ENCODE measurements at places on chromosomes 3 and 15. TPM values are rescaled to one million over a fixed set of nuclear protein-coding genes. Genes with fewer than 3 reads are reported as not detected.

The STAC gene
- 16.0 TPM for total RNA-seq

The CD200 gene
- 3.6 TPM for total RNA-seq

The ZNF774 gene
- total RNA-seq: 0.21 TPM

The LTF gene
- 1.4 TPM for total RNA-seq

The GOLGA8S gene
- not detected for total RNA-seq

The SEMA6D gene
- total RNA-seq: 4.0 TPM

The BTLA gene
- total RNA-seq: not detected

The GATA2 gene
- total RNA-seq: 56.0 TPM

- H3K36me3 ChIP-seq: no peaks in the 10 kb centered on the region
- no peak for DNase-seq
- H3K27ac ChIP-seq: no peak overlapping the region
These were observed 49.0 kb downstream of the NKIRAS1 start for GRCh38 chr3:23867838-23868237.

DNA sequence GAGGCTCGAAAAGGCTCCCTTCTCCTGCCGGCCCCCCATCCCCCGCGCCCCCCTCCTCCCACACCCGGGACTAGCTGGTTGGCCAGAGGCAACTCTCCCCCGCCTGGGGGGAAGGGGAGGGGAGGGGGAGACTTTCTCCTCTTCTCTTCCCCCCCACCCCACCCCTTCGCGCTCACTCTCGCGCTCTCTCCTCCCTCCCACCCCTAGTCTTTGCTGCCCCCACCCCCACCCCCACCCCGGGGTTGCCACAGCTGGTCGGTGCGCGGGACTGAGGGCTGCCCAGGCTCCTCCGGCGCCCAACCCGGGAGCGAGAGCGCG, 710 bp downstream of the MECOM start:
- H3K27ac ChIP-seq: peak overlapping the region; percentile 97
- no peaks in the 10 kb centered on the region for H3K36me3 ChIP-seq
- peak overlapping the region; percentile 69 for H3K4me3 ChIP-seq
- H3K4me1 ChIP-seq: no peaks in the 10 kb centered on the region

- H3K27ac ChIP-seq: no peak overlapping the region
- DNase-seq: no peak
These were observed 33.6 kb downstream of the EAF1 start for GRCh38 chr3:15460891-15461531.

DNA sequence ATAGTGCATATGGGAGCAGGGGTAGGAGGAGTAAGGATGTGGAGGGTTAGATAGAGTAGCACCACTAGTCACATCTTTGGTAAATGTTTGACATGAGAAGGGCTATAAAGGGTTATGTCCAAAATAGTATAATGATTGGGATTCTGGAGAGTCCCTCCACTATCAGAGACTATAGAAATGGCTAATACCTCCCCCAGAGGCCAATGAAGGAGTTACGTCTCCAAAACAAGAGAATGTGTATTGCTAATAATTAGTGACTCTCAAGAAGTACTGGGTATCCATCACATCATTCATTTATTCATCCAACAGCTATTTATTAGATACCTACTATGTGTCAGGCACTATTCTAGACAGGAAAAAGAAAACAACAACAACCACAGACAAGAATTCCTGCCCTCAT, 203.7 kb upstream of the UMPS start:
- peaks cover 9% of the 10 kb centered on the region for H3K36me3 ChIP-seq
- no peak overlapping the region for H3K27ac ChIP-seq
- no peaks in the 10 kb centered on the region for H3K4me1 ChIP-seq
- H3K27me3 ChIP-seq: no peaks in the 10 kb centered on the region
- H3K4me3 ChIP-seq: no peak overlapping the region

- H3K4me1 ChIP-seq: no peaks in the 10 kb centered on the region
- H3K27ac ChIP-seq: no peak overlapping the region
- no peak overlapping the region for H3K4me3 ChIP-seq
- no peak for DNase-seq
These were observed 88.0 kb upstream of the ACKR4 start for GRCh38 chr3:132509096-132509495.

GRCh38 chr3:127788451-127788909, 33.8 kb downstream of the MGLL start:
- peaks cover 17% of the 10 kb centered on the region for H3K4me1 ChIP-seq
- H3K27me3 ChIP-seq: no peaks in the 10 kb centered on the region
- H3K4me3 ChIP-seq: no peak overlapping the region

DNA sequence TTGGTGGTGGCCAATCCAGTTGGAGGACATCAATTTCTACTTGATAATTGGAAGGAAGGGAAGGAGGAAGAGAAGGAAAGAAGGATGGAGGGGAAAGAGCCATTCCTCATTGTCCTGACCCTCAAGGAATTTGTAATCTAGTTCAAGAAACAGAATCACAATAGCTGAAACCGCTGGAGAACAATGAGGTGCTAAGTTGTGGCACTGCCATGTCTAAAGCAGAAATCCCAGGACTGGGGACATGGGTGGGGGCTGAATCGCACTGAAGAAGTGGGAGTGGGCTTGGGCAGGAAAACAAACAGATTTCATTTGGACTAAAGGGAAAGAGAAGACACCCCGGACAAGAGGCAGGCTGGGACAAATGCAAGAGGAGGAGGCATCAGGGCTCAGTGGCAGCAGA, 183.6 kb downstream of the UACA start:
- no peak overlapping the region for H3K27ac ChIP-seq
- no peaks in the 10 kb centered on the region for H3K36me3 ChIP-seq
- H3K27me3 ChIP-seq: no peaks in the 10 kb centered on the region
- H3K4me1 ChIP-seq: no peaks in the 10 kb centered on the region
- DNase-seq: no peak

- H3K4me3 ChIP-seq: no peak overlapping the region
- no peaks in the 10 kb centered on the region for H3K4me1 ChIP-seq
- H3K36me3 ChIP-seq: no peaks in the 10 kb centered on the region
- H3K27me3 ChIP-seq: no peaks in the 10 kb centered on the region
- H3K27ac ChIP-seq: no peak overlapping the region
These were observed 179.3 kb downstream of the ZPLD1 start for GRCh38 chr3:102614021-102614569.

GRCh38 chr15:80260551-80260950, 8.5 kb upstream of the CTXND1 start:
- no peaks in the 10 kb centered on the region for H3K36me3 ChIP-seq
- no peaks in the 10 kb centered on the region for H3K27me3 ChIP-seq
- H3K4me1 ChIP-seq: no peaks in the 10 kb centered on the region
- H3K27ac ChIP-seq: no peak overlapping the region
- no peak overlapping the region for H3K4me3 ChIP-seq

DNA sequence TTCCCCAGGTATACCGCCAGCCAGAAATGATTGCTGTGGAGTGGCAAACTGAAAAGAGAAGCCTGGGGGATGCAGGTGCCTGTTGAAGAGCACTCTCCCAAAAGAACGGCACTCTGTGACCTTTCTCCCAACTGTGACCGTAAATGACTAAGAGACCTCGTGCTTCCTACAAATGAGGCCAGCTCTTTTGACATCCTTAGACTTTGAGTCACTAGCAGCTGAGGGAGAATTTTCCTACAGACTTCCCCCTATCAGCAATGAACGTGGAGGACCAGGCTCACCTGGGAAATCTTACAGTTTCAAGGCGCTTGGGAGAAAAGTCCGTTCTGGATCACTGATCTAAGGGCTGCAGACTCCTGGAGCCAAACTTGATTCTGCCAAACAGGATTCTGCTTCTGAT, 8.6 kb downstream of the AQP9 start:
- H3K36me3 ChIP-seq: no peaks in the 10 kb centered on the region
- DNase-seq: no peak
- H3K27ac ChIP-seq: no peak overlapping the region
- H3K4me3 ChIP-seq: no peak overlapping the region
- H3K27me3 ChIP-seq: no peaks in the 10 kb centered on the region

GRCh38 chr3:16079519-16079918, 95.0 kb upstream of the GALNT15 start:
- H3K27me3 ChIP-seq: no peaks in the 10 kb centered on the region
- H3K27ac ChIP-seq: no peak overlapping the region
- no peak for DNase-seq
- H3K4me3 ChIP-seq: no peak overlapping the region
- no peaks in the 10 kb centered on the region for H3K36me3 ChIP-seq

DNA sequence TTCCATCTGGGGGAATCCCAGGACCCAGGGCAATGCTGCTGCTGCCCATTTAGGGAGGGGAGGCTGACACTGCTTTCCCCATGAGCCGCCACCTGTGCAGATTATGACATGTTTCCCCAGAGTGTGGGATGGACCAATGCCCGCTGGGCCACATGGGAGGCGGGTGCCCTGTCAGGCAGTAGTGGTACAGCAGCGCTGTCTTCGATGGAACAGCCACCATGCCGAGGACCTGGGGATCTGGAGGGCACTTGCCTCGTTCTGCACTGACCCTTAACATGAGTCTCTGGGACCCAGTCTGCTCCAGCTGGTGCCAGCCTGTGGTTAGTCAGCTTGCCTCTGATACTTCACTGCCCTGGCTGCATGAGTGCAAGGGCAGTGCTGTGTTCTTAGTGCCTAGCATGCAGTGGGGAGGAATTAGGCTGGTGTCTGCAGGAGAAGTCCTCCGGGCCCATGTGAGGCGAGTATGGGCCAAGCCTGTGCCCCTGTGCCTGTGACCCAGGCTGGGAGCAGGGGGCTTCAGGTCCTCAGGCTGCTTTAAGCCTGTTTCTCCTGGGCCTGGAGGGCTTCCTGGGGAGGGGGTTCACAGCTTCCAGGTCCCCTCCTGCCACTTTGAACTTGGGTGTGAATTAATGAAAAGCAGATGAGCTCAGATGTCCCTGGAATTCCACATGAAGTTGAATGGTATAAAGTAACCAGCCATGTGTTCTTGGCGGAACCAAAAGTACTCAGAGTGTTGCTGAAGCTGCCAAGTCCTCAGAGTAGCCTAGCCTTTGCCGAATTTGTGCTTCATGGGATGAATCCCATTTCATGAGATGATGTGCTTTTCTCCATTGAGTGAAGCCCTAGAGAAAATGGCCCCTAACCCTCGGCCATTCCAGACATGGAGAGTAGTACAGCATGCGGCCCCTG, 22.9 kb downstream of the KLF13 start:
- no peak for DNase-seq
- H3K36me3 ChIP-seq: peaks cover 4% of the 10 kb centered on the region

DNA sequence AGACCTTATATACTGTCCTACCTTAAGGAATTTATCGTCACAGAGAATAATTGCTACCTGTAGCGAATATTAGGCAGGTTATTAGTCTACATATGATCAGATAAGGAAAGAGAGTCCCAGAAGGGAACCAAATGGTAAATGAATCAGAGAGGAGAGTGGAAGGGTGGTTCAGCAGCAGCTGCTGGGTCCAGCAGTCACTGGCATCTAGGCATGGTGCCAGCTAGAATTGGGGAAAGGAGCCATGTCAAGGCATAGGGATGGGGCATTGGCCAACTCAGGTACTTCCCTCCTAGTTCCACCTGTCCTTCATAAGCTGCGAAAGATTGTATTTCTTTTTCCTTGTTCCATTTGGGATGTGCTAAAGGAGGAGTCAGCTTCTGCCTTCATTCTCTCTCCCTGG, 23.4 kb downstream of the HACD3 start:
- H3K36me3 ChIP-seq: peaks cover 9% of the 10 kb centered on the region
- DNase-seq: no peak
- H3K27ac ChIP-seq: no peak overlapping the region
- H3K4me3 ChIP-seq: no peak overlapping the region
- no peaks in the 10 kb centered on the region for H3K27me3 ChIP-seq
- no peaks in the 10 kb centered on the region for H3K4me1 ChIP-seq

DNA sequence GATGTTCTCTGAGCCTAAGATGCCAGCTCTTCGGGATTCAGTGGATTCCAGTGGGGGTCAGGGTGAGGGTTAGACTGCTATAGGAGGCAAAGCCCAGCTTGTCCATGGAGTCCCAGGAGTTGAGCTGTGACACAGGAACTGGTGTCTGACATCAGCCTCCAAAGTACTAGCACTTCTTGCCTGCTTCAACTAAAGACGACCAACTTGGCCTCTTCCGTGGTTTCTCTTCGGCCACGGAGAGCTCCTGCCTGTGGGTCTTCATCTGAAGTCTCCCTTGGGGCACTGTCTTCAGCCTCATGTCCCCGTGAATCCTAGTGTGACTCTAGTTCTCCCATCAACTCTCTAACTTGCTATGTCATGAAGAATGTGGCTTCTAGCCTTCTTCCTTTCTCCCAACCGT, 12.8 kb upstream of the ACAN start:
- DNase-seq: no peak
- H3K27ac ChIP-seq: no peak overlapping the region
- H3K4me1 ChIP-seq: no peaks in the 10 kb centered on the region
- no peaks in the 10 kb centered on the region for H3K27me3 ChIP-seq

DNA sequence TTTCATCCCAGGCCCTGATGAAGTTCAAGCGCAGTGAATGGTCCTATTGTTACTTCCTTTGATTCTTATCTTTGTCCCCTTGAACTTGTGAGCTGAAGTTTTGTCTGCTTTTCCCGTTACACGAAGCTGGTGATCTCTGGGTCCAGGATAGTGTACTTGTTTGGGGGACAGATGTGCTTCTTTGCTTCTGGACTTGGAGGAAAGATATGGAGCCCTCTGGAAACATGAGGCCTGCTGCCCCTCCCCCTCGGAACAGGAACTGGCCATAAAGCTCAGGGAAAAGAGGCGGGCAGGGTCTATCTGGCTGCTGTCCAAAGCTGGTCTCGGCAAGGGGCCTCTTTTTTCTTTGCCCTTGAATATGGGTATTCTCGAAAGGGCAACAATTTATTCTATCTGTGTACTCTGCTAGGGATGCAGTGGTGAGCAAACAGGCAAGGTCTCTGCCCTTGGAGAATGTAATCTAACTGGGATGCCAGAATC, 47.6 kb downstream of the IDH2 start:
- H3K27me3 ChIP-seq: no peaks in the 10 kb centered on the region
- DNase-seq: no peak
- no peak overlapping the region for H3K27ac ChIP-seq
- no peak overlapping the region for H3K4me3 ChIP-seq
- no peaks in the 10 kb centered on the region for H3K4me1 ChIP-seq
- no peaks in the 10 kb centered on the region for H3K36me3 ChIP-seq
